Stimulated activated CD4-positive, alpha-beta T cell treated with anti-CD3 and anti-CD28 coated beads, Interleukin-4, amount 100 ng/mL, for 1 hour (primary cell): ENCODE measurements at places on chromosomes 7 and 10.
A peak's percentile ranks its signal among the peaks of the same experiment; 100 is the strongest.

DNA sequence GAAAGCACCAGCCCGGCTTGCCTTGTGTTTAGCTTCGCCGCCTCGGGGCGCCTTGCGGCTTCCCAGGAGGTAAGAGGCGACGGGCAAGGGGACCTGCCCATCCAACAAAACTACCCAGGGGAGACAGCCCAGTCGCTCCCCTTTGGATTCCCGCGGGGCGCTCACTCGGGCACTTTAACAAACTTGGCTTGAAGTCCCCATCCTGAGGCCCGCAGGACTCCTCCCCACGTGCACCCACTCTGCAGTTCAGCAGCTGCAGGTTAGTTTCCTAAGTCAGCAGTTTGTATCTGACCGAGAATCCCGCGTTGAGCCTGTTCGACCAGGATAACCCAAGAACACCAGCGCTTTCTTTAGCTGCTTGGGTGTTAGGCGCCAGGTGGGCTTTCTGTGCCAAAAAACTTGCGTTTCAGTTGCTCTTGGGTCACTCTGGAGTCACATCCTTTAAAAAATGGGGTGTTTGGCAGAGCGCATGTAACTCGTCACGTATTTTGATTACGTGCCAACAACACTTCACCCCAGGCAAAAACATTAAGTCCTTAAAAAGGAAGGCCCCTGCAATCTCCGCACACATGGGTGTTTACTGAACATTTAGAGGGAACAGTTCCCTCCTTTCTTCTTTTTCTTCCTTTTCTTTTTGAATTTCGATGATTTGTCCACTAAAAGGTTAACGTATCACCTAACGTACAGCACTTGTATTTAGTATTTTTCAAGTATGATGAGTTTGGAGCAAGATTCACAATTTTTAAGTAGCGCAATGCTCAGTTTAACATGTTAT is 876 bp downstream of the DNAH11 start:
- DNase-seq = no peak

- DNase-seq = no peak
Observed at GRCh38 chr10:76492026-76492425, 1060.6 kb downstream of the LRMDA start.

- no peak for DNase-seq
Observed at GRCh38 chr7:156895024-156895780, 2.2 kb upstream of the LMBR1 start.

DNA sequence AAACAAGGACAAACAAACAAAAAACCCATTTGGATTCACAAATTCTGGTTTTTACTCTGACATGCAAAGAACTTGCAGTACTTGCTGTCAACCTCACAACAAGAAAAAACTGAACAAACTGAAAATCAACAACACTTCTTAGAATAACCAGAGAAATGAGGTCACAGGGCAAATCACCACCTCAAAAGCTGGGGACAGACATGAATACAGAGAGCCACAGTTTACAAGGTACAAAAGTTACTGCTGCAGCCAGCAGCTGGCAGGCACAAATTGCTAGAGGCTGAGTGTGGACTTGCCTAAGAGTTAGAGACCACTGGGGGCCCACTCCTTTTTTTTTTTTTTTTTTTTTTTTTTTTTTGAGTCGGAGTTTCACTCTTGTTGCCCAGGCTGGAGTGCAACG is 15.0 kb upstream of the RNF32 start:
- no peak for DNase-seq

- no peak for DNase-seq
Observed at GRCh38 chr7:151085329-151085690, 965 bp upstream of the AGAP3 start.

GRCh38 chr7:91850455-91850854 is 30.0 kb downstream of the MTERF1 start:
- DNase-seq = no peak

DNA sequence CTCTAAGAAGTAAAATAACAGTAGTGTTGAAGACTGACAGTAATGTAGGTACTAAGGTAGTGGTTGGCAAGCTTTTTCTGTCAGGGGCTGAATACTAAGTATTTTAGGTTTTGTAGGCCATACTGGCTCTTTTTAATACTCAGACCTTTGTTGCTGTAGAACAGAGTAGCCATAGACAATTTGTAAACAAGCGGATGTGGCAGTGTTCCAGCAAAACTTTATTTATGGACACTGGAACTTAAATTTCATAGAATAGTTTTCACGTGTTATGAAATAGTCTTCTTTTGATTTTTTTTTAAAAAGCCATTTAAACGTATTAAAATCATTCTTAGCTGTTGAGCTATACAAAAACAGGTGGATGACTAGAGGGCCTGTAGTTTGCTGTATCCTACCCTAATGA is 121.2 kb downstream of the MLLT10 start:
- no peak for DNase-seq

GRCh38 chr7:55517936-55518689 is 54.2 kb downstream of the VOPP1 start:
- no peak for DNase-seq

DNA sequence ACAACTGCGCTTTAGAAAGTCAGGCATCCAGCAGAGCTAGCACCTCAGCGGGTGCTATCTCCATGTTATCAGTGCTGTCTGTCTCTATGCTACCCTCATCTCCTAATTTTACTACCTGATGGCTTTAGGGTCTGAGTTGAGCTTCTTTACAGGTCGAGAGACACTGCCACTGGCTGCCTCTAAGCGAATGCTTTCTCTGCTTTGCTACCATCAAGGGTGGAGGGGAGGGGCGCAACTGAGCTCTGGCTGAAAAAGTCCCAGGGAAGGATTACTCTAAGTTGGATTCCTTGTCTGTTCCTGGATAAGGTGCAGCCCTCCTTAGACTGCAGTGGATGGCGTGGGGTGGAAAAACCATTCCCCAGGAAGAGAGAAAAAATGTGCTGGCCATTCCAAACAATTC is 105.7 kb downstream of the CDK14 start:
- no peak for DNase-seq

- no peak for DNase-seq
Observed at GRCh38 chr10:76306856-76307255, 875.4 kb downstream of the LRMDA start.

DNA sequence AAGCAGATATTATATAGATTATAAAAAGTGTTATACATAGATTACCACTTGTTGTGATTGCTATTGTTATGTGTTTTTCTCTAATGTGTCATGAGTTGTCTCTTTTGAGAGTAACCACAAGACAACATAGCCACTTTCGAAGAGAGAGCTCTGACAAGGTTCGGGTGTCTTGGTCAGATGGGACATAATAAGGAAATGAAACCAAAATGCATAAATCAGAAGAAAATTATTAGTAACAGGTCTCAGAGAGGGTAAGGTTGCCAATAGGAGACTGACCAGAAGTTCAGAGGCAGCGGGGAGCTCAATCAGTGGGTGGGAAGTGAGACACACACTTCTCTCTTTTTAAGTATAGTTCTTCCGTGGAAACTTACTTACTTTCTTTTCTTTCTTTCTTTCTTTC is 639.2 kb upstream of the POT1 start:
- DNase-seq = no peak

DNA sequence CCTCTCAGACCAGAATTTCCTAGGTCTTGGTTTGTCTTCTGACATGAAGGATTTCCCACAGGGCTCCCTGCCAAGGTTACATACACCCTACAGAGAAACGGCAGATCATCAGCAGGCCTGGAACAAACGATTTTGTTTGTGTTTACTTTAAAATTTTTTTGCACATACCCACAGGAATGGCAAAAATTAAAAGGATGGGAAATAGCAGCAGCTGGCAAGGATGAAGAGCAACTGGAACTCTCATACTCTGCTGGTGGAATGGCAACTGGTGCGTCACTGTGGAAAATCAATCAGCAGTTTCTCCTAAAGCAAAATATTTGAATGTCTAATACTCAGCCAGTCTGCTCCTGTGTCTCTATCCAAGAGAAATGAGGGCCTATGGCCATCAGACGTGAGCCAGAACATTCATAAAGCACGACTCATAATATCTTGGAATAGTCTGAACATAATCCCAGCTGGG is 6.5 kb downstream of the BAIAP2L1 start:
- DNase-seq = no peak

GRCh38 chr7:22733761-22734160 is 6.8 kb downstream of the IL6 start:
- no peak for DNase-seq

DNA sequence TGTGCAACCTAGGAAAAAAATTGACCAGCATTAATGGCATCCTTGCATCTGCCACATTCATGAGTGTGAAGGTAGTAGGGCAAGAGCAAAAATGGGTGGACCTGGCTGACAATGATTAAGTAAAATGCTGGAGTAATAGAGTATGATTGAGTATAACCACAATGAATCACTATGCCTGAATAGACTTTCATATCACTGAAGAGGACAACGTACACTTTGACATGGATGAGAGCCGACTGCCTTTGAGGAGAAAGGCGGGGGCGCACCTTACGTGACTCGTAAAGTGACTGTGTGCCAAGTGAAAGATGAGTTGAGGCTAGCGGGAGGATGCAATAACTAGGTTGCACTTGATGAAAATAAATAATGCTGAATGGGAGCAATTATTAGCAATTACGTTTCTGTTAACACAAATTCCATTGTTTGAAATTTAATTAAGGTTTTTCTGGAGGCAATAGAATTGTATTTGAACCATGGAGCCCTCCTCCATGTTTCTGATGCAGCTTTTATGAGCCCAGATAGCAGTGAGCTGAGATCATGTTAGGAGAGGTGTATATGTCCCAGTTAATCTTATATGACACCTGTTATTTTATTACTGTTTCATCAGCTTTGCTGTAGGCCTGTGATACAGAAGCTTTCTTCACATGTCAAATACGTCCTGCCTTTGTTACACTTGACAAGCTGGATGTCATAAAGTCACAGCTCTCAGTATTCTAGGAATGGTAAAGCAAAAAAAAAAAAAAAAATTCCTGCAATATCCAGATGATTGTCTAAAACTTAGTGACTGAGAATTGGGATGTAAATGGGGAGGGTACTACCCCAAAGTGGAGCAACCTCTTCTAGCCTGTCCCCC is 596.5 kb downstream of the NXPH1 start:
- DNase-seq = no peak

GRCh38 chr10:42986633-42987032 is 90.2 kb upstream of the RET start:
- DNase-seq = no peak

GRCh38 chr7:110623436-110623835 is 467.5 kb upstream of the LRRN3 start:
- DNase-seq = no peak

- no peak for DNase-seq
Observed at GRCh38 chr7:152643979-152644559, 31.9 kb downstream of the XRCC2 start.

GRCh38 chr7:116601426-116601825 is 70.6 kb upstream of the MET start:
- peak; percentile 6 for DNase-seq

DNA sequence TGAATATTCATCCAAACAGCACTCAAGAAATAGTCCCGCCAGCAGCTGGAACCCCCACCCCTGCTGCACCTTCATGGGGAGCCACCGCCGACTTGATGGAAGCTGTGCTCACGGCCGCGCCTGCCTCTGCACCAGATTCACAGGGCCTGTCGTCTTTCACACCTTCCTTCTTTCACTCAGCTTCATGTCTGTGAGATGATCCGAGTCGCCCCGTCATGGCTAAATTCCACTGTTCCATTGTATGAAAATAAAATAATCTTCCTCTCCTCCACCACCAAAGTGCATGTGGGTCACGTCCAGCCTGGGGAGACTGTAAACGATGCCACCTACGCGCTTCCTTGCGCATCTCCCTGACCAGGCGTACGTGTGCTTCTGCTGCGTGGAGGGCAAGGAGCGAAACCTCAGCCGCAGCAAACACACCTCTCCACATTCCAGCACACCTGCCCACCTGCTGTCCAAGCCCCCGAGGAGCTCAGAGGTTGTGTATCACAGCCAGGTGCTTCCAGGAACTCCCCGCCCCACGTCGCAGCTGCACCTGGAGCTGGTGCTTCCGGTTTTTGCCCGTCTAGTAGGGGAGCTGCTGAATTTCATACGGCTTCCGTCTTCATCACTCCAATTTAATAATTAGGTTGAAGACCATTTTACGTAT is 137.0 kb downstream of the PTPRN2 start:
- no peak for DNase-seq

DNA sequence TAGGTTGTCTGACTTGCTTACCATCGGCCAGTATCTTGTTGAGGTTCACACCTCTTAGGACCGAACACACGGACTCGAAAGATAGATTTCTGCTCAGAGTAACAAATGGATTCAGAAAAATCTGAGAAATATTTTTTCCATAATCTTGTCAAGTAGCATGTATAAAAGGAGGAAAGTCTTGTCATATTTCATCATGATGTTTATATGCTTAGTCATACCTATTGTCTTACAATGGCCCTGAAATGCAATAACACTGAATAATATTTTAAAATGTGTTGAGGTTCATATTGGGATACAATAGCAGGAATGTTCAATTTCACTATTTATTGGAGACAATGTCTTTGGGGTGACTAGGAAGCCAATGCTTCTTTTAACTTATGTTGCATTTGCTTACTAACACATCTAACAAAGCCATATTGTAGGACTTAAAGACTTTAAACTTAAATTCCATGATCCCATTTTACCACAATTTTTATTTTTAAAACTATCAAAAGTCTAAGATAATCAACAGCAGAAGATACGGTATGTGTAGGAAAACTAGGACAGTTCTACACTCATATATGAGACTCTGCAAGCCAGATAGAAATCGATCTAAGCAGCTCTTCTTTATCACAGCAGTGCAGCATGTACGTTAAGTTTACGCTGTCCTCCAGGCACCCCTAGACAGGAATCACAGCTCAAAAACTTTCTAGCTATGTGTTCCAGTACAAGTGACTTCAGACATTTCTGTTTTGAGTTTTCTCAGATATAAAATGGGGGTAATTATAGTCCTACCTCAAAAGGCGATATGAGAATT is 135.7 kb upstream of the CAV2 start:
- no peak for DNase-seq

GRCh38 chr10:6535156-6535764 is 44.8 kb downstream of the PRKCQ start:
- no peak for DNase-seq

DNA sequence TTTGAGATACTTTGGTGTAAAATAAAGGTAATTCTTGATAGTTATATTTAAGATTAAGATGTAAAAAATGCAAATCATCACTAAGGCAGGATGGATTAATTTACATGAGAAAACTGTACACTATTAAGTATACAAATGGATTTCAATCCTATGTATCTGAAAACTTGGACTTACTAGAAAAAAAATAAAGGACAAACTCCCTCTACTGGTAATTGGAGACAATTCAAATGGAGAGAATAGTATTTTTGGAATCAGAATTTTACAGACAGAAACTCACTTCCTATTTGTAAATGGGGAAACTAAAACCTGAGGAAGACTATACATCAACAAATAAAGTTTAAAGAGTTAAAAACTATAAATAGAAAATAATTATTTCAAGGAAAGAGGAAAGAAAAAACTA is 62.6 kb downstream of the CUL2 start:
- DNase-seq = no peak

GRCh38 chr7:29285861-29286260 is 91.3 kb downstream of the CHN2 start:
- no peak for DNase-seq

- no peak for DNase-seq
Observed at GRCh38 chr7:148561099-148561498, 29.5 kb upstream of the C7orf33 start.
